ENCODE measurements at places on chromosomes 4 and X. TPM values are rescaled to one million over a fixed set of nuclear protein-coding genes. Genes with fewer than 3 reads are reported as not detected.

Gene NSUN7
- total RNA-seq, result not detected

Gene HOPX
- not detected for total RNA-seq

Gene UGT2B17
- total RNA-seq, result not detected

Gene AFAP1
- 29.4 TPM for total RNA-seq

Gene UBQLN2
- total RNA-seq, result 18.0 TPM

Gene G3BP2
- total RNA-seq, result 179 TPM

Gene TMPRSS11D
- total RNA-seq, result not detected

GRCh38 chr4:71261633-71262121, 77.1 kb upstream of the SLC4A4 start:
- H3K27me3 ChIP-seq, result no peaks in the 10 kb centered on the region
- no peak for DNase-seq
- peaks cover 17% of the 10 kb centered on the region for H3K4me1 ChIP-seq
- H3K27ac ChIP-seq, result no peak overlapping the region

GRCh38 chr4:165737309-165737972, 135.6 kb upstream of the TLL1 start:
- no peak overlapping the region for H3K4me3 ChIP-seq
- peak; percentile 39 for DNase-seq
- H3K27me3 ChIP-seq, result no peaks in the 10 kb centered on the region

- no peaks in the 10 kb centered on the region for H3K36me3 ChIP-seq
- peaks cover 14% of the 10 kb centered on the region for H3K4me1 ChIP-seq
- no peak for DNase-seq
- H3K4me3 ChIP-seq, result no peak overlapping the region
These were observed 3.9 kb downstream of the SORCS2 start for GRCh38 chr4:7196288-7196651.

DNA sequence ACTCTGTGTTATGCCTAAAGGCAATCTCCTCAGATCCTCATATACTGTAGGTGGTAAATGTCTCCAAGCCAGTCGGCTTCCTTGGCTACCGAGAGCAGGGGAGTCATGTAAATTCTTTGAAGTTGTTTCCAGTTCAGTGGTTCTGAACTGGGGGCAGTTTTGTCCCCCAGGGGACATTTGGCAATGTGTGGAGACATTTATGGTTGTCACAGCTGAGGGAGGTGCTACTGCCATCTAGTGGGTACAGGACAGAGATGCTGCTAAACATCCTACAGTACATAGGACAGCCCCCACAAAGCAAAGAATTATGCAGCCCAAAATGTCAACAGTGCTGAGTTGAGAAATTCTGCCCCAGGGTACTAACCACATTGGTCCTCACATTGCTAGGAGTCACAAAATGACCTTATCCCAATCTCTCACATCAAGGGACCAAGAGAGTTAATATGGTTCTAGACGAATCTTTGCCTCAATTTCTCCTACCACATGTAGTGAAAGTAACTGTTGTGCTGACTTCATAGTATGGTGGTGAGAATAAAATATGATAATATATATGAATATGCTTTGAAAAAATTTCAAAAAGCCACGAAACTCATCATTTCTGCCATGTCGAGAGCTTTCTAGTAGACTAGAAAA, 104.4 kb upstream of the ARHGAP24 start:
- no peak overlapping the region for H3K27ac ChIP-seq
- DNase-seq, result peak; percentile 68
- no peaks in the 10 kb centered on the region for H3K4me1 ChIP-seq
- H3K27me3 ChIP-seq, result no peaks in the 10 kb centered on the region
- no peaks in the 10 kb centered on the region for H3K36me3 ChIP-seq

- peaks cover 6% of the 10 kb centered on the region for H3K4me1 ChIP-seq
- H3K36me3 ChIP-seq, result no peaks in the 10 kb centered on the region
- H3K27ac ChIP-seq, result no peak overlapping the region
- H3K27me3 ChIP-seq, result no peaks in the 10 kb centered on the region
These were observed 13.7 kb downstream of the PPP2R3B start for GRCh38 chrX:372856-373640.

DNA sequence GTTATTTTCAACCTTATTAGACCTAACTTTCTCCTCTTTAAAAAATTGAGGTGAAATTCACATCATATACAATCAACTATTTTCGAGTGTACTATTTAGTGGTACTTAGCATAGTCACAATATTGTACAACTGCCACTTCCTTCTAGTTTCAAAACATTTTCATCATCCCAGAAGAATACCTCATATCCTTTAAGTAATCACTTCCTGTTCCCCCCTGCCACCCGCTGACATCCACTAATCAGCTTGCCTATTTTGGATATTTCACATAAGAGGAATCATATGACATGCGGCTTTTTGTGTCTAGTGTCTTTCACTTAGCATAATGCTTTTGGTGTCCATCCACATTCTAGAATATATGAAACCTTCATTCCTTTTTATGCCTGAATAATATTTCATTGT, 10.0 kb upstream of the PPA2 start:
- H3K36me3 ChIP-seq, result no peaks in the 10 kb centered on the region
- H3K4me1 ChIP-seq, result no peaks in the 10 kb centered on the region
- H3K27me3 ChIP-seq, result no peaks in the 10 kb centered on the region
- H3K27ac ChIP-seq, result no peak overlapping the region
- H3K4me3 ChIP-seq, result no peak overlapping the region

DNA sequence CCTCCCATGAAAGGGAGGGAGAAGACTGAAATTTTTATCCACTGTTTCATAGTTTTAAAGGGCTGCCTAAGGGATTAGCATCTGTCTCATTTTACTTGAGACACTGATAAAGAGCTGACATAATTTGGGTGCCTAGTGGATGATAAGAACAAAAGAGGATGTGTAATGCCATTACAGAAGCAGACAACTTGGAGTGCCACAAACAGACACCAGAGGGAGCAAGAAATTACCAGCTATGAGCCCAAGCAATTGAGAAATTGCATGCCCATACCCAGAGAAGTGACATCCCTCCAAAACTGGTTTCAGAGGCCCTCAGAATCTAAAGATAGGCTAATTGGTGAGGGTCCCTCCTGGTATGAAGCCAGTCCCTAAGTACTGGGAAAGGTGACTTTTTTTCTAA, 38.5 kb upstream of the POU3F4 start:
- H3K27ac ChIP-seq, result no peak overlapping the region
- no peak overlapping the region for H3K4me3 ChIP-seq
- peak; percentile 59 for DNase-seq
- peaks cover 5% of the 10 kb centered on the region for H3K4me1 ChIP-seq
- no peaks in the 10 kb centered on the region for H3K36me3 ChIP-seq
- no peaks in the 10 kb centered on the region for H3K27me3 ChIP-seq

- H3K36me3 ChIP-seq, result no peaks in the 10 kb centered on the region
- no peak overlapping the region for H3K4me3 ChIP-seq
- no peak overlapping the region for H3K27ac ChIP-seq
These were observed 841.9 kb downstream of the PCDH18 start for GRCh38 chr4:136690360-136690759.

DNA sequence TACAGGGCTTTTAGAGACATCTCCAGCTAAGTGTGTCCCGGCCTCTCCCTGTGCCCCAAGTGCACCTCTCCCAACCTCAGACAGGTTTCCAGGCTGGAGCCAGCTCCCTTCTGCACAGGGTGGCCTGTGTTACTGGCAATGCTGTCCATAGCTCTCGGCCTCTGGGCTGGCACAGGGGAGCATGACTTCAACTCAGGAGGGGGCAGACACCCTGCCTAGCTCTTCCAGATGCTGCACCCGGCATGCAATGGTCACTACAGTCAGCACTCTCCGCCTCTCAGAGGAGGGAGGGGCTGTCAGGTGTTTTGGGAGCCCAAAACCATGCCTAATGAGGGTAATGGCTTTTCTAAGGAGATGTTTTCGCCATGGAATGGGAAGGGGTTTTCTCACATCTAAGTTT, 2.4 kb upstream of the IRAK1 start:
- no peaks in the 10 kb centered on the region for H3K4me1 ChIP-seq
- peaks cover 21% of the 10 kb centered on the region for H3K27me3 ChIP-seq
- H3K4me3 ChIP-seq, result no peak overlapping the region
- DNase-seq, result no peak
- no peak overlapping the region for H3K27ac ChIP-seq

DNA sequence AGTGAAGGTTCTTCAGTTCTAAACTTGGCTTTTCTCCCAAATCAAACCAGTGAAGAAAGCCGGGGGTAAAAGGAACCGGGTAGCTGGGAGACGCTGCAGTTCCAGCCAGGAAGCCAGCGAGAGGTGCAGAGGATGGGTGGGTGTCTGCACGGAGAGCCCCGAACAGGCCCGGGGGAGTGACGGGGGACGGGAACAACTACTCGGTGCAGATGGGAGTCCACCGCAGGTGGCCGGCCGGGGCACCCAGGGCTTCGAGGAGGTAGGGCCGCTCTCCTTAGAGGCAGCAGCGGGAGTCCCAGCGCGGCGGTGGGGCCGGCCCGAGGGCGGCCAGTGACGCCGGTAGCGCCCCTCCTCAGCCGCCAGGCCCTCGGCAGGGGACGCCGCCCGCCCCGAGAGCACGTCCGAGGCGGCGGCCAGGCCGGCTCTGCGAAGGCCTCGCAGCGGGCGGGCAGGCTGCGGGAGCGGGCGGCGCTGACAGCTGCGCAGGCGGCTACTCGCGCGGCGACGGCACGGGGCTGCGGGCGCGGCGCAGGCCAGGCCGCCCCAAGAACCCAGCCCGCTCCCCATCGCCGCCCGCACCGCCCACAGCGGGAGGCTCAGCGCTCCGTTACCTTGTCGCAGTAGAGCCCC, 449 bp downstream of the FBXL5 start:
- peaks cover 28% of the 10 kb centered on the region for H3K36me3 ChIP-seq
- peak; percentile 49 for DNase-seq
- peak overlapping the region; percentile 96 for H3K27ac ChIP-seq
- H3K4me1 ChIP-seq, result peaks cover 24% of the 10 kb centered on the region

DNA sequence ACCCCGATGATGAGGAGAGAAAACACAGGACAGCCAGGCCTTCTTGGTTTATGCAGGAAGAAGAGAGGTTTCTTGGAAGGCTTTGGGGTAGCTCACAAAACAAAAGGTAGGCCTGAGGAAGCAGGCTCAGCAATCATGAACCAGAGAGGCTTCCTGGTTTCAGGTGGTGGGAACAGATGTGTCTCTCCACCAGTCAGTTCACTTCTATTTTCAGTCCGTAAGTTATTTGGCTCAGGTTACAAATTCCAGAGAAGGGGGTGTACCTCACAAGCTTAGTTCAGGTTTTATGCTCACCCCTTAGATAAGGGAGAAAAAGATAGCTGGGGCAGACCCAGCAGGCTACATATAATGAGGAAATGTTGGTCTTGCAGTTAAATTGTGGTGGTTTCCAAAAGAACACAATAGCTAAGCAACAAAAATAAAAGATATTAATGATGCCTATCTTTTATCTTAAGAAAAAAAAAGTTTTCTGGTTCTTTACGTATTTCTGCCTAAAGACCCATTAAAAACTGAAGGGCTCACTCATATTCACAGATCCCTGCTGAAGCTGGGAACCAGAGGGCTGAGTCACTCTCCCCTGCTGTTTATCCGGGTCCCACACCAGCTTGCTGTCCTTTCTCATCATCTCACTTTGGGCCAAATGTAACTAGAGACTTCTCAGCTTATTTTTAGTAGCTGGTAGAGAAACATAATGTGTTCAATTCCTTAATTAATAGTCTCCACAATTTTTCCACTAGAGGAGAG, 177.0 kb downstream of the CAMK2D start:
- no peaks in the 10 kb centered on the region for H3K27me3 ChIP-seq
- H3K27ac ChIP-seq, result no peak overlapping the region
- DNase-seq, result peak; percentile 59
- peaks cover 1% of the 10 kb centered on the region for H3K36me3 ChIP-seq

- no peaks in the 10 kb centered on the region for H3K36me3 ChIP-seq
- peak within 1 kb of the TSS; percentile 69 for H3K4me3 ChIP-seq
- no peak within 1 kb of the TSS for H3K27ac ChIP-seq
These were observed at the start of gene PRKG2 for GRCh38 chr4:81214881-81215868. PRKG2 (minus strand) TSS chr4:81215222; CDS start chr4:81205047, 10,175 bp downstream.

GRCh38 chr4:75251547-75251946, 262.7 kb downstream of the RCHY1 start:
- no peaks in the 10 kb centered on the region for H3K27me3 ChIP-seq
- DNase-seq, result no peak
- no peaks in the 10 kb centered on the region for H3K36me3 ChIP-seq
- peaks cover 6% of the 10 kb centered on the region for H3K4me1 ChIP-seq
- no peak overlapping the region for H3K4me3 ChIP-seq

- H3K27ac ChIP-seq, result no peak overlapping the region
- no peak for DNase-seq
- no peak overlapping the region for H3K4me3 ChIP-seq
- peaks cover under 1% of the 10 kb centered on the region for H3K36me3 ChIP-seq
- no peaks in the 10 kb centered on the region for H3K4me1 ChIP-seq
- H3K27me3 ChIP-seq, result no peaks in the 10 kb centered on the region
These were observed 69.5 kb downstream of the RRAGB start for GRCh38 chrX:55787063-55787462.

DNA sequence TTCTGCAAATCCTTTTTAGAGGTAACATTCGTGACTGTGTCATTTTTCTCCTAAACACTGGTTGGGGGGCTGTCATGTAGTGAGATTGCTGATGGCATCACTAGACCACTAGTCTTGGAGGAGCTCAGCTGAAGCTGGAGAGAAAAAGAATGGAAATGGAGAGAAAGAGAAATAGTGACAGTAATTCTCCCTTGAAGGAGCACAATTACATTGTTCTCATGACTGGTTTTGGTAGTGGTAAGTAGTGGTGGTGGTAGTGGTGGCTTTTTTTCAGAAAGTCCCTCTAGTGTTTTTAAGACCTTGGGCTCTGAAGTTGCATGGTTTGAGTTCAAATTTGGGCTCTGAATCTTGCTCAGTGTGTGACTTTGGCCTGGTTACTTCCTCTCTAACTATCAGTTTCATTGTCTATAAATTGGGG, 99.8 kb downstream of the LARP7 start:
- no peak for DNase-seq

DNA sequence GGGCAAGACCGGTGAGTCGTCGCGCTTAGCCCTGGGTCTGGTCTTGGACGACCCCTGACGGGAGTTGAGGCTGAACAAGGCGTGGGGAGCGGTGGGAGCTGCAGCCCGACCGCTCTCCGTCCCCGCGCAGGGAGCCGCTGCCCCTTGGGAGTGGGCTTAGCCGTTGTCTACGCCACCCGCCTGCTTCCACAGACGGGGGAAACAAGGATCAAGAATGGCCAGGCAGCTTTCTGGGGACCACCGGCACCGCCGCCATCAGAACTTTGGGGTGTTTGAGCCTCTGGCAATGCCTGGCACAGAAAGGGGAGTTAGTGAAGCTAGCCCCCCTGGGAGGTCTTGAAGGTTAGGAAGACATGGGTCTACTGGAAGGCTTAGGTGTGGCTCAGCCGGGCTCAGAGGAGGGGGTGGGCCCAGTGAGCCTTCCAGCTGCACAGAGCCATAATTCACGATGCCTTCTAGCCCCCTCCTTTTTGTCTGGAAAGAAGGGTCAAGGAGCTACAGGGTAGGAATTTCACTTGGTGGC, 583 bp downstream of the RASL11B start:
- H3K4me1 ChIP-seq, result peaks cover 16% of the 10 kb centered on the region
- H3K36me3 ChIP-seq, result peaks cover 30% of the 10 kb centered on the region
- H3K27ac ChIP-seq, result no peak overlapping the region
- peak overlapping the region; percentile 81 for H3K4me3 ChIP-seq
- no peak for DNase-seq

DNA sequence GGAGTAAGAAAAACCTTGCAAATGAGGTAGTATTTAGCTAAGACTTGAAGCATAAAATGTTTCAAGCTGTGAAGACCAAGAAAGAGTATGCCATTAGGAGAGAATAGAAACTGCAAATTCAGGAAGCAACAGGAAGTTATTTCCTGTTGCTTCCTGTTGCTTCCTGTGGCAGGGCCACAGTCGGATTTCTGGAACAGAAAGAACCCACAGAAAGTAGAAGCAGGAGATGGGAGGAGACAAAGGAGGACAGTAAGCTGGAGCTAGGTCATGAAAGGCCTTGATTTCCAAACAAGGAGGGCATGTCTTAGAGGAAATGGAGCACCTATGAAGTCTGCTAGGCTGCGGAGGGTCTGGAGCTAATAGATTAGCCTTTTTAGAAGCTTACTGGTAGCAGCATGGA, 17.2 kb downstream of the ASB11 start:
- no peak overlapping the region for H3K4me3 ChIP-seq
- H3K27ac ChIP-seq, result no peak overlapping the region
- H3K4me1 ChIP-seq, result no peaks in the 10 kb centered on the region
- no peaks in the 10 kb centered on the region for H3K36me3 ChIP-seq

All from MCF 10A (cell line).